ENCODE measurements at places on chromosomes 5 and 9.

DNA sequence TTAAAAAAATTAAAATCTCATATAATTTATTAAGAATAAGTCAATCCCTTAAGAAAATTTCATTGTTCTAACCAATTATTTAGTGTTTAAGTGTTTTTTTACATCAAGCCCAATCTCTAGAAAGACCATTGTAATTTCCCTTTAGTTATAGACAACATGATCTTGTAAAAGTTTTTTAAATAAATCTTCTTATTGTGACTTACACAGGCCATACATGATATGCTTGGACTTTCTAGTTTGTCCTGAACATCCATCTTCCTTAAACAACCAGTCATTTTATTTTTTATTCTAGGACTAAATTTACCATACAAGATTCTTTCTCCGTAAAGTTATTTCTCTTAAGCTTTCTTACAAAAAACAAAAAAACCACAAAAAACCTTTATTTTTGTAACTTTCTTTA is 126.5 kb upstream of the MAST4 start:
- no peak for DNase-seq

DNA sequence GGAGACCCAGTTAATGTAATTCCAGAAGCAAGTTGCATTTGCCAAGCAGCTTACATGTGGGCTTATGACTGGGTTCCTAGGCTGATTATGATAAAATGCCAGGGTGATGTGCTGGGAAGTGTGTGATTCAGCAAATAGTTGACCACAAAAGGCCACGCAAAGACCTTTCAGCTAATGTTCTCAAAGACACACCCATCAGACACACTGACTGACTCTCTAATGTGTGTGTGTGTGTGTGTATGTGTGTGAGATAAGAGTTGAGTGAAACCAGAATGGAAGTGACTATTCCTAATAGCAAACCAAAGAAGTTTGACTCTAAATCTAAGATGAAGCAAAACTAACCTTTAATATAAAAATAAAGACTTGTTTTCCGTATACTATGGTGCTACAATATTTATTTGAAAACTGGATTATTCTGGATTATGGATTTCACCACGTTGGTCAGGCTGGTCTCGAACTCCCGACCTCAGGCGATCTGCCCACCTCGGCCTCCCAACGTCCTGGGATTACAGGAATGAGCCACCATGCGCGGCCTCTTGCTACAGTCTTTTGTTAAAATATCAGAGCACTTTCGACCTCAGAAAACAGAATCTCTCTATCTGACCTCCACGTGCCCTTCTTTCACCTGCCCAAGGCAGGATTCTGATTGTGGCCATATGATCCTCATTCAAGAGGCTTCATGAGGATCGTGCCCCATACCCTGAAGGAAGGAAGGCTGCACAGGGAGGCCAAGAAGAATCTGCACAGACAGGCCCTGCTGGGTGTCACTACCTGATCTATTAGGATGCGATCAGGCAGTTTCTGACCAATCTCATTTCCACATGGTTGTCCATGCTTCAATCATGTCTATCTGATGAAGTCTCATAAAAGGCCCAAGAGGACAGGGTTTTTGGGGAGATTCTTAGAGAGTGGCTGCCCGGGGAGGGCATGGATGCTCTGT is 75.6 kb downstream of the USP20 start:
- no peak for DNase-seq

GRCh38 chr5:180792287-180792964 is 10.2 kb downstream of the MGAT1 start:
- DNase-seq = no peak

DNA sequence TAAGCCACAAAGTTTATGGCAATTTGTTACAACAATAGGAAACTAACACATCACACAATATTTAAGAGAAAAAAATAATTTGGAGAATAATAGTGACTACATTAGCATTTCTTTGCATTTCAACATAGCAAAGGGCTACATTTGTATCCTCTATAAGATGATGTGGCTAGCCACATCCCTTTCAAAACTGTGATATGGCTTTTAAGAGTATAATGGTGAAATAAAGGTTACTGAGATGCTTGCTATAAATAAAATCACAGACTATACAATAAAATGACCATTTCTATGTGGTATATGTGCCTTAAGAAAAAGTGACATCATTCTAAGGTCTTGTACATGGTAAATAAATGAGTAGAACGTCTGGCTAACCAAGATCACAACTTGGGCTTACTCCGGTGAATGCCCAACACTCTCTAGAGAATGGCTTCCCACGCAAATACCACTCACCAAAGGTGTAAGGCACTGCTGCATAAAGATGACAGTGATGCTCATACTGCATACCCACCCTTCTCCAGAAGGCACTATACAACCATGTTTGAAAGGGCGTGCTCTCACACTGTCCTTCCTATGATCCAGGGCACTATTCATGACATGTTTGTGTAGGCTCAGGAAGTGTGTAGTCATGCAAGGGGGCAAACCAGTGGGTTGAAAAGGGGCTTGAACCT is 286.5 kb downstream of the MLLT3 start:
- no peak for DNase-seq

GRCh38 chr5:179226696-179227095 is 118.6 kb downstream of the ADAMTS2 start:
- no peak for DNase-seq

DNA sequence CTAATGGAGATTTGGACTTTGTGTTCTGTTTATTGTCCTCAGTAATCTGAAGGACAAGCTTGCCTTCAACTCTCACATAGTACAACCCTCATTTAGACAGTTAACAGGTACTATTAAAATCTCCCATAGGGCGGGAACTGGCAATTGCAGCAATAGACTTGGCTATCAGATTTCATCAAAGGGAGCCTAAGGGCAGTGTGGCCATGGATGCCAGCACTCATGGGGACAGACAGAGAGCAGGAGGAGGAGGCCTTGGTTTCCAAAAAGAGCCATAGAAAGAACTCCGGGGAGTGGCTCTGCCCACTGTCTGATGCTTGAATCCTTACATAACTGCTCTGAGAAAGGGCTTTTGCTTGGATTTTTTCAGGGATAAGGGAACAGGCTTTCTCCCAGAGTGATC is 6.8 kb downstream of the SLC36A1 start:
- no peak for DNase-seq

DNA sequence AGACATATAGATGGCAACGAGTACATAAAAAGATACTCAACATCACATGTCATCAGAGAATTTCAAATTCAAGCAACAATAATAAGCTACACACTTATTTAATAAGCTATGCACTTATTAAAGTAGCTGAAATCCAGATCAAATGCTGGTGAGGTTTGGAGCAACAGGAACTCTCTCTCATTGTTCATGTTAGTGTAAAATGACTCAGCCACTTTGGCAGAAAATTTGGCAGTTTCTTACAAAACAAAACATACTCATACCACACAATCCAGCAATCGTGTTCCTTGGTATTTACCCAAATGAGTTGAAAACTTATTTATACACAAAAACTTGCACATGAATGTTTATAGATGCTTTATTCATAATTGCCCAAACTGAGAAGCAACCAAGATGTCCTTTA is 131.5 kb upstream of the NFIL3 start:
- no peak for DNase-seq

- DNase-seq = no peak
These were observed 14.7 kb downstream of the ERP44 start for GRCh38 chr9:100084128-100084453.

- DNase-seq = no peak
These were observed 30.2 kb upstream of the BOD1 start for GRCh38 chr5:173646692-173647091.

Measured in NCI-H446 (cell line).